ENCODE measurements at places on chromosomes 12 and 14. TPM values are rescaled to one million over a fixed set of nuclear protein-coding genes. Genes with fewer than 3 reads are reported as not detected.

ARHGEF25 gene
- polyA plus RNA-seq = not detected

SIX6 gene
- polyA plus RNA-seq = not detected

TAS2R42 gene
- polyA plus RNA-seq = not detected

VAMP1 gene
- 41.6 TPM for polyA plus RNA-seq

GPRC5D gene
- polyA plus RNA-seq = not detected

SERPINA5 gene
- polyA plus RNA-seq = not detected

CPM gene
- polyA plus RNA-seq = not detected

TAS2R8 gene
- not detected for polyA plus RNA-seq

HSPA2 gene
- polyA plus RNA-seq = 0.35 TPM

Data from Purkinje cell (primary cell).